Bone marrow (tissue), 2 donors: ENCODE measurements at places on chromosomes 6 and 20.
A peak's percentile ranks its signal among the peaks of the same experiment; 100 is the strongest.

- DNase-seq = no peak
Observed at GRCh38 chr6:111892431-111892830, 19.2 kb upstream of the FYN start.

- DNase-seq = no peak
Observed at GRCh38 chr20:19416627-19417026, 204.2 kb downstream of the SLC24A3 start.

DNA sequence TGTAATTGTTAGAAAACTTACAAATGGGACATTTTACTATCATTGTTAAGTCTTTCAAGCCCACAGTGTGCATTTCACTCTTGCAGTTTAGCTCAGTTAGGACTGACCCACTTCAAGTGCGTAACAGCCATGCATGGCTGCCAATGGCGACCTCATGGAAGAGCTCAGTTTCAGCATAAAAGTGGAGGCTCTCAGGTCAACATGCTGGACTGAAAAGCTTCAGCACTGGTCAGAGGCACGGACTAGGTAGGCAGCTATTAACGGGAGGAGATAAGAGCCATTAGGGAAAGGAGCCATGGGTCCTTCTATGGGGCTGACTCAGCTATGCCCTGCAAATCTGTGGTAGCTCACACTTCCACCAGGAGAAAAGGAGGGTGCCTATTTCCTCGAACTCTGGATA lies 101.8 kb downstream of the TTLL2 start:
- DNase-seq = no peak

DNA sequence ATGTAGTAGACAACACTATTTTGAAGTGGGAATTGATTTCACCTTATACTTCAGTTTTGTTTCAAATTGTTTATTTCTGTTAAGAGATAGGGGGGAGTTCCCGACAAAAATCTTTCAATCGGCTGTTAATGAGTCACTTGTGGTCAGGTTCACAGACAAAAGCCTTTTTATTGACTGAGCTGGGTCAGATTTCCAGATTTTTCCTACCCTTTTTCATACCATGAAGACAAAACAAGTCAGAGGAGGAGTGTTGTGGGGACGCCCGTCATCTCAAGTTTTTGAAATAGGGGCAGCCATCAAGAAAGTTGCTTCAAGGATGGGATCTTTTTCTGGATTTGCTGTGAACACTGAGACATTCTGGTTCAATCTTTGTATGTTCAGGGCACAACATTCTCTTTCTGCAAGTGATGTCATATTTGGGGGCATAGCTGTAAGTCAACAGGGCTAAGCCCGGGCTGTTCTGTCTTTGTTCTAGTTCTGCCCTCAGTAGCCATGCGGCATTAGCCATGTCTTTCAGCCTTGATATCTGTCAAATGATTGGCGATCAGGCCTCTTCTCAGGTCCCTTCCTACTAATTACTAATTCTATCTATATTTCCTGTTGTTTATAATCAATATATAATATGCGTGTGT lies 496.0 kb upstream of the MARCKS start:
- no peak for DNase-seq

DNA sequence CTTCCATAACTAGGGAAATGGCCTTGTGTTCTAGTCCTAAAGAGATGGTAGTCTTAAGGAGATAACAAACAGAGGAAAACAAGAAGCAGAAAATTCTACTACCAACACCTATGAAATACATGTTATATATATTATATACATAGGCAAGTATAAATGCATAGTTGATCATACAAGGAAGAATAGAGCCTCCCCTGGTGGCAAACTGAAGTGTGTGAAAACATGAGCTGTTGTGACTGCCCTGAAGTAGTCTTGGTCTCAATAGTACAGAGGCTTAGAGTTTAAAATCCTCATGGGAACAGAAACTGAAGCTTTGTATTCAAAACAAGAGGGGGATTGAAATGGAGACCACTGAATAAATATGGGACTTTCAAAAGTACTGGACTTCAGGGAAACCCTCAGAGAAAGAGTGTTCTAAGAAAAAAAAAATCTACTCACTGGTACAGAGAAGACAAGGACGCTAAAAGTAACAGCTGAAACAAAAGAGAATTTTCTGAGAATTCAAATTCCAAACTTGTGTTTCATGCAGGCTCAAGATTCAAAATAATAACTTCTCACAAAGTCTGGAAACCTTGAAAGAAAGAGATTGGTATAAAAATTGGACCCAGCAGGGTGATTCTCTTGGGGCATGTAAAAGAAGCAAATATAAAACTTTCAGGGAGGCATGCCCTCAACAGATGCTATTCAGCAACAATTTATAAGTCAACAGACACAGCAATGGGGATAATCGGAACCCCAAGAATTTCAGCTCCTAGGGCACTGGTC lies 59.7 kb upstream of the SAMD3 start:
- DNase-seq = peak; percentile 5

DNA sequence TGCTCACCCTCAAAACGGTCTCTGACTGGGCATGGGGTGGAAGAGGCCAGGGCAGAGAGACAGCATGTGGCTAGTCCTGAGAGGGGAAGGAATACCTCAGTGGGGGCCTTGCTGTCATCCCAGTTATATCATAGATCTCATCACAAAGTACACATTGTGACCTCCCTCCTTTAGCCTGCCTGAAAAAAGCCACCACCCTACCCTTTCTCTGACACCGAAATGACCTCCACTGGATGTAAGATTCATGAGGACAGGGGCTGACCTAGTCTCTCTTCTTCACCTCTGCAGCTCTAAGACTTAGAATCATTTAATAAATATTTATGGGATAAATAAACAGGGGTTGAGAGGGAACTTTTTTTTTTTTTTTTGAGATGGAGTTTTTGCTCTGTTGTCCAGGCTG lies at the start of gene C20orf173:
TSS of gene C20orf173 (minus strand) at position 101 of the 400 bp plus-strand sequence. CDS start 279 bp downstream, outside the sequence.
- no peak for DNase-seq

DNA sequence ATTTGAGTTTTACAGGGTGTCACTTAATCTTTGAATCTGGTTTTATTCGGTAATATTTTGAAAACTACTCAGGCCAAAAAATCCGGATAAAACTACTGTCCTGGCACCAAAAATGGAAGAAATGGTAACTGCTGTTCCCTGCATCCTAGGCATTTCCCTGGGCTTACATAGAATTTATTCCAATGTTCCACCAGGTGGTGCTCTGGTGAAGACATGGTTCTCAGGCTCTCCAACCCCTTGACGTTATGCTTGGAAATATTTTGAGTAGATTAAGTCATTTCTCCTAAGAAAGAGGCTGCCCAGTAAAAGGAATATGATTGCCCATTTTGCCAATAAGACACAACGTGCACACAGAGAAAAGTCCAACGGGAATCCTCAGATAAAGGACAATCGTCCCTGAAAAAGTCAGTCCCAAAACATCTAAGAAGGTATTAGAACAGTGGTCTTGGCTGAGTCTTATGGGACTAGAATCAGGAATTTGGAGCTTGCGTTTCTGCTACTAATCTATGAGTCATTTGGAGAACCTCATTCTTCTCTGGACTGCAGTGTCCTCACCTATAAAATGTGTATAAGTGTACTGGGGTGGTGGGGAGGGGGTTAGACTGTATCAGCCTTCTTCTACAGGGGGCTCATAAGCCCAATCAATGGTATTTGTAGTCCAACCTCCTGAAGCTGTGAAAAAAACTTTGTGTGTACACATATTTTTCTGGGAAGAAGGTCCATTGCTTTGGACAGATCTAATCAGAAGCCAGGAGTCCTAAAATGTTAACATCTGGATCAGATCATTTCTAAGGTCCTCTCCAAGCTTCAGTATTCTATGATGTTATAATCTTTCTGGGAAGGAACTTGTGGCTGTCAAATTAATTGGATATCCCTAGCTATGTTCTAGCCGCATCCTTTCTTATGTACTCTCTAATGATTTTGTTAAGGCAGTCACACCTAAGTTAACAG lies 131.0 kb upstream of the BMP2 start:
- DNase-seq = no peak

DNA sequence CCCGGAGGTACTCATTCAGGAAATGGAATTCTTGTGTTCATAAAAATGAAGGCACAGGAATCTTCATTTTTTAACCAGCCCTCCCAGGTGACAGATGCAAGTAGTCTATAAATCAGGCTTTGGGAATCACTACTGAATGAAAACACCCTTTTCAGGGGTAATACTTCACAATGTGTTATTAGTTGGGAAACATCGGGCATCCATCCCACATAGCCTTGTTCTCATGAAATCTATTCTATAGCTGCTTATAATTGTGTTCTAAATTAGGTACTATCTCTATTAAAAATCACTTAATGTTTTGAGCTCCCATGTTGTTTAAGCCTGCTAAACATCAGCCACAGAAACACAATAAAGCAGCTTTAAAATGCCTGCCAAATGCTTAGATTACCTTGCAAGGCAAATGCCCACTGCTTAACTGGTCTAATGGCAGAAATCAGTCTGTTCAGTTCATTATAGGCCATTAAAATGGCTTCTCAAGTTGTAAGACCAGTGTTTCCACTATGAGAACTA lies 94.9 kb downstream of the L3MBTL3 start:
- DNase-seq = no peak

GRCh38 chr6:163892824-163893561 lies 478.5 kb downstream of the QKI start:
- no peak for DNase-seq

- DNase-seq = no peak
Observed at GRCh38 chr20:34562641-34563040, 4.1 kb downstream of the MAP1LC3A start.

DNA sequence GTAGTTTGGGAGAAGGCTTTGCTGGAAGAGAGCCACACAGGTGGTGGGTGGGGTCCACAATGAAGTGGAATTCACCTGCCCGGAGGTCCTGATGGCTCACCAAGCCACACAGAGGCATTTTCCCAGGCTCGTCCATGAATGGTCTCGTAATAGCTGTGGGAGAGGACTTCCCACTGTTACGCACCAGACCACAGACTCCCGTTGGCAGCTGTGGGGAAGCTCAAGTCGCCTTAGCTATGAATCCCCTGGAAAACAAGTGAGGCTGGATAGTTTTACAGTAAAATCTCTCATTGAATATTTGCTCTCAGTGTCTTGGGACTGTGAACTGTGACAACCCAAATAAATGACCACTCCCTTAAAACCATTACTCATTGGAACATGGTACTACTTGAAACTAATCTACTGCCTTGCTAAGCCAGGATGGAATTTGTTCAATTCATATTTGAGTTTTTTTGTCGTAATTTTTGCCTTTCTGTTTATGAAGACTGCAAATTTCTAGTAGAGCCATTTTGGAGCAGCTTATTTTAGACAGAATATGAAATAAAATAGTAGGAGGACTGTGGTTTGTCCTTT lies 79.4 kb downstream of the JAG1 start:
- DNase-seq = no peak
